ENCODE measurements at places on chromosomes 2 and 18. TPM values are rescaled to one million over a fixed set of nuclear protein-coding genes. Genes with fewer than 3 reads are reported as not detected.

Gene DCDC2C
- polyA plus RNA-seq, result not detected

Gene NDC80
- 18.1 TPM for polyA plus RNA-seq

Gene HSBP1L1
- polyA plus RNA-seq, result 26.4 TPM

Gene RESP18
- polyA plus RNA-seq, result not detected

Gene MC5R
- not detected for polyA plus RNA-seq

DNA sequence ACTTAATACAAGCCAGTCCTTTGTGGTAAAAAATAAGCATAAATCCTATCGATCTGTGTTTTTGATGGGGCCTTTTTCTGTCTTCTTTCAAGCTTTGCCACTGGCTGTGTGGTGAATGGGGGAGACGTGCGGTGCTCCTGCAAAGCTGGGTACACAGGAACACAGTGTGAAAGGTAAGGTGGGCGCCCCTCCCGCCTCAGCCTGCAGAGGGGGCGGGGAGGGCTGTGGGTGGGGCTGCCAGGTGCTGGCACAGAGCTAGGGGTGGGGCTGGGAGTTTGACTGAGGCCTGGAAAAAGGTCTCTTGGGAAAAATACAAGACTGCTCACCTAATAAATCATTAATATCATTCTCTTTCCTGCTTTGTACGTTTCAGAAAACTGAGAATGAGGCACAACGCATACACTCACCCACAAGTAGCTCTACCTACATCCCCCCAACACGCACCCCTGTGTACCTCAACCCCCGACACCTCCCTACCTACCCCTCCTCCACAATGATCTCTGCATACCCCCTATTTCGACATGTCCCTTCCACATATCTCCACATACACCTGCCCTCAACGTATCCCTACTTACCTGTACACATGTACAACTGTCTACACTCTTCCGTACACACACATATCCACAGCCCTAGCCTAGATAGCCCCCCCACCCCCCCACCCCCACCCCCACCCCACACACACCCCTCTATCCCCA lies 129.7 kb upstream of the TTC39C start:
- DNase-seq, result no peak

DNA sequence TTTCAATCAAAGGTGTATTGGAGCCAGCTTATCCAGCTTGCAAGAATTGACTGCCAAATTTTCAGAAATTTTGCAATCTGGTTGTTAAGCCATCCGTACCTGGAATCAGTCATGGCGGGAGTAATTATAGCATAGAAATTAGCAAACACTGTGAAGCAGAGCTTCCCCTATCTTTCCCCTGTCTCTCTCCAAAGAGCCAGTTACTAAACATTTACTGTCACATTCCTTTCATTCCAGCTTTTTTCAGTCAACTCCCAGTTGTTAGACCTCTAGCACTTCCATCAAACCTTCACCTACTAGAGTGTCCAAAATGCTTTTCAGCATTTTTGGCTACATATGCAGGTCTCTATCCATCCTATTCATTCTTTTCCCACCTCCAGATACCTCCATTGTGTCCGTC lies 137.4 kb downstream of the MC4R start:
- DNase-seq, result no peak

- DNase-seq, result no peak
Observed at GRCh38 chr2:223460209-223460608, 142.0 kb downstream of the SCG2 start.

- DNase-seq, result no peak
Observed at GRCh38 chr2:235333076-235333475, 160.8 kb upstream of the AGAP1 start.

- peak; percentile 74 for DNase-seq
Observed at GRCh38 chr2:1974397-1974796, 230.1 kb upstream of the PXDN start.

DNA sequence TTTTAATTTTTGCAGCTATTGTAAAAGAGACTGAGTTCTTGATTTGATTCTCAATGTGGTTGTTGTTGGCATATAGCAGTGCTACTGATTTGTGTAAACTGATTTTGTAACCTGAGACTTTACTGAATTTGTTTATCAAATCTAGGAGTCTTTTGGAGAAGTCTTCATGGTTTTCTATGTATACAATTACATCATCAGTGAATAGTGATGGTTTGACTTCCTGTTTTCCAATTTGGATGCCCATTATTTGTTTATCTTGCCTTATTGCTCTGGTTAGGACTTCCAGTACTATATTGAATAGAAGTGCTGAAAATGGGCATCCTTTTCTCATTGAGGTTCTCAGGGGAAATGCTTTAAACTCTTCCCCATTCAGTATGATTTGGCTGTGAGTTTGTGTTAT lies 99.7 kb downstream of the GULP1 start:
- DNase-seq, result no peak

DNA sequence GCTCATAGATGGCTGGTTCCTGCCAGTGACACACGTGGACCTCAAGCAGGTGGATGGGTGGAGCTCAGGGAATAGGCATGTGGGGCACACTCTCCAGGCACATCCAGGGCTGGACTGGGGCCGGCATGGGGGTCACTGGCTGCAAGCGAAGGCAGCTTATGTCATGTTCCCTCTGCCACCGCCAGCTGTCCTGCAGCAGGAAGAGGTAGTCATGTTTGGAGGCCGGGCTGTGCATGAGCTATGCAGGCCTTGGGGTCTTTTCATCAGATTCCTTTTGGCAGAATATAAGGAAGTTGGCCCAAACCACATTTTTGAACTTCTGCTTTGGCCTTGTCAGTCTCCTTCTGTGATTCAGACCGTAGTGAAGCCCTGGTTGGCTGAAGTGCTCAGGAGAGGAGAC lies 61.5 kb downstream of the AGAP1 start:
- DNase-seq, result no peak

DNA sequence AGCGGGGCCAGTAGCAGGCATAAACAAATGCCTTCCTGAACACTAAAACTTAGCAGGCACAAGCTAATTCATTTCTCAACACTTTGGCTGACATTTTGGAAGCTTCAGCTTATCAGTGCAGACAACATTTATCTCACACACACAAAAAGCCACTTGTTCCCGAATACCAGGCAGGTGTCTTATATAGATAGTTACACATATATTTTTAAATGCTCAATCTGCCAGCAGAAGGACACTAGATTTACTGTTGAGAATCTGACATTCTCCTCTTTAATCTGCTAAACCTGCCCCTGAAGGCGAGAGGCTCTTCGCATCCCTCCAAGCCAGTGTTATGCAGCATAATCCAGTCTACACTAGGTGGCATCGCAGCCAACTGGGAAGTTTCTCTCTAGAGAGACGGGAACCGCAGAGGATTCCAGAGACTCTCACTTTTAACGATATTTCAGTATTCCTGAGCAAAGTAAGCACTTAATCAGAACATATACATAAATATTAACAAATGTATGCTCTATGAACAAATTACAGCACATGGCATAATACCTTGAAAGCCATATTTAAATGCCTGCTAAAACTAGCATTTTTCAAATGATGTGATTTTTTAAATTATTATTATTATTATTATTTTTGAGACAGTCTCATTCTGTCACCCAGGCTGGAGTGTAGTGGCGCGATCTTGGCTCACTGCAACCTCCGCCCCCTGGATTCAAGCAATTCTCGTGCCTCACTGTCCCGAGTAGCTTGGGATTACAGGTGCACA lies 90.2 kb upstream of the SCG2 start:
- DNase-seq, result no peak

DNA sequence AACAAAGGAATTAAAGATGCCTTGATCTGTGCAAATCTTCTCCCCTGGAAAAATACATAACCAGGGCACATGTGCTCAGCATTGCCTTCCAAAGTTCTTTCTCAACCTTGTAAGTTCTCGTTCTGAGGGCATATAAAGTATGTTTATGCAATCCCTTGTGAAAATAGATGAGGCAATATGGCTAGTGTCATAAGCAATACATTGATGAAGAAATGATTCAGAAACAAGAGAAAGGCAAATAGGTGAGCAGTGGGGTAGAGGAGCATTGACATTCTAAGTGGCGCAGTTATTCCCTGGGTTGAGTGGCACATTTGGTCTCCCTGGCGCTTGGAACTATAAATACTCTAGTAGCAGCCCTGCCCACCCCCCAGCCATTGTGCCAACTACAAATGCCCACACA lies 57.4 kb upstream of the PGAP1 start:
- DNase-seq, result no peak

DNA sequence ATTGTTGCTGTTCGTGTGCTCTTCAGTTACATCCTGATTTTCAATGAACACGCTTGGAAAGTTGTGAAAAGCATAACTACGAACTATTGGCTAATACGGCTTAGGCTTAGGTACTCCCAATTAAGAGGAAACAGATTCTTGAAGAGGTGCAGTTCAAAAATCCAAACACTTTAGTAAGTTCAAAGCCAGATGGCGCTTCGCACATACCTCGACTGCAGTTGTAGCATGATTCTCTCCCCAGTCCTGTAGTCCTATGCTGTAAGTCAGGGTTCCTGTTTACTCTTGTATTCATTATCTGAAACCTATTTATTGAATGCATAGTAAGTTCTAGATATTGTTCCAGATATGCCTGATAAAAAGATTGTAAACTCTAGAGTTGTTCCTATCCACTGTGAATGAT lies 165.2 kb downstream of the TRIB2 start:
- no peak for DNase-seq

DNA sequence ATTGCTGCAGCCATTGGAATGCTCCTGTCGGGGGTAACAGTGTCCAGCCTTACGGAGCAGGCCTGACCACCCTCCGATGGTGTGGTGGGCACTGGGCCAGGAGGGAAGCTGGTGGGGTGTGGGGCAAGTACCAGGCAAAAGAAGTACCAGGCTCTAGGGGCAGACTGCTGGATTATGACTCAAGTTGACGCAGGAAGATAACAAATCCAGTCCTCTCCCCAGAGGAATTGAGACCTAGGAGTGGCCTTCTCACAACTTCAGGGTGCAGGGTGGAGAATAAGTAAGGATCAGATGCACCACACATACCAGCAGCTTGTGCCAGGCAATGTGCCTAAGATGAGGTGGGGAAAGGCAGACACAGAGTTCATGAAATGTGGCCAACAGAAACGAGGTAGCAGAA lies 37.9 kb downstream of the SEMA4F start:
- no peak for DNase-seq

DNA sequence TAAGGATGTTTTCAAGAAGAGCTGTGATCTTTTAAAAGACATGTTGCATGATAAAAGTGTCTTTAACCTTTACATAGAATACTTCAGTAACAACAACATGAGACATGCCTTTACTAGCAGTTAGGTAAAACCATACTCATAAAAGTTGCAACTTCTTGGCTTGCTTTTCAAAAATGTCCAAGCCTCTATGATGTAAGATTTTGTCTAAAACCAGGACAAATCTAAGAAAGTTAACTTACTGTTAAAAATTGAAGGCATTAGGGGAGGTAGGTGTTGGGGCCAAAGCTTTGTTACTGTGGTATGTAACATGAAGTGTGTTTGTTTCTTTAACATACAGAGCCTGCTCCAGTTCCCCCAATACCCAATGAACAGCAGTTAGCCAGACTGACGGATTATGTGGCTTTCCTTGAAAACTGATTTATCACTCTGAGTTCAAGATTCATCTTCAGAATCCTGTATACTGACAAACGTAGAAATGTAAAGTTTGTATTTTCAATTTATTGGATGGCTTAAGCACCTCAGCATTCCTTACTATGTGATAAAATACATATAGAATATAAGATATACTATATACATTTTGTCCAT lies 11.7 kb downstream of the COPS8 start:
- DNase-seq, result no peak

DNA sequence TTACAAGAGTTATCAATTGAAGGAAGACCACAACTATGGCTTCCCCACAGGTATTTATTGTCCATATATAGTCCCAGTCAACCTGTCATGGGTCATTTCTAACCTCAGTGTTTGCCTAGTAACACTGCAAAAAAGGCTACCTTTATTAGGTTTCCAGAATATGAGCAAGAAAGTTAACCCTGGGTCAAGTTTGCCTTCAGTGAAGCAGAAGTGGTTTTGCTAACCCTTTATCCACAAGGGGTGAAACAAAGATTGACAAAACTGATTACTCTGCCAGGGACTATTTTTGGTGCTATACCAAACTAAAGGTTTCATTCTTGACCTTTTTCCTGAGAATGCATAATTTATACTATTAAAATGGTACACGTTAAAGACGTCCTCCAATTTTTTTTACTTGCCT lies 28.8 kb downstream of the SP100 start:
- no peak for DNase-seq

- no peak for DNase-seq
Observed at GRCh38 chr2:120988051-120988699, 252.5 kb downstream of the GLI2 start.

DNA sequence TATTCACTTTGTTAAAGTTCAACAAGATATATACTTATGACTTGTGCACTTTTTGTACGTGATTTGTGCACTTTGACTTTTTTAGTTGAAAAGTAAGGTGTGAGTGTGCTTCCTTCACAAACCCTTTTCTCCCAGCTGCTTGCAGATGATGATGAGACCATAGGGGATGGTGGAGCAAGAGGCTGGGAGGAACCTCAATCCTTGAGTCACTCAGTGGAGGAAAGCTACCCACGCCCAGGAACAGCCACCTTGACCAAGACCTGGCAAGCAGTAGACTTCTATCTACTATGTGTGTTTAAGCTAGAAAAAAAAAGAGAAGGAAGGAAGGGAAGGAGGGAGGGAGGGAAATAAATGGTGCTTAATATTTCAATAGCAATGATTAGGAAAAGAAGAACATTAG lies 25.2 kb upstream of the TAF1B start:
- no peak for DNase-seq

DNA sequence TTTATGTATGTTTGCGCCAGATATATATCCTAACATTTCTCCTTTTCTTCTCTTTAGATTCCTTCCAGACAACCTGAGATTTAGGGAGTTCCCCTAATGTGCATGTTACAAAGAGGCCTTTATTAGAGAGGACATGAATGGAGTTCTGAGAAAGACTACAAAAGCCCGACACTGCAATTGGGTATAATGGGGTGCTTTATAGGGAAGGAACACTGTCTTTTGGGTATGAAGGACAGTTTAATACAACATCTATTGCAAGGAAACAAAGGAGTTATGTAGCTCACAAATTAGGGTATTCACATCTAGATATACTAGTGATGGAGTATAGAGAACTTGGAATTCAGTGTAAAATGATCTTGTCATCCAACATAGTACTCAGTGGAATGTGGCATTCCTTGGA lies 383.8 kb downstream of the FIGN start:
- DNase-seq, result no peak

GRCh38 chr2:163735685-163736432 lies at the start of gene FIGN:
Gene FIGN (minus strand): TSS chr2:163736008. CDS start chr2:163734927, 1,081 bp downstream.
- peak; percentile 65 for DNase-seq

GRCh38 chr18:24605444-24605843 lies 145.0 kb downstream of the HRH4 start:
- no peak for DNase-seq

Data from BJ (cell line).